ENCODE measurements at places on chromosomes 2 and 18.

DNA sequence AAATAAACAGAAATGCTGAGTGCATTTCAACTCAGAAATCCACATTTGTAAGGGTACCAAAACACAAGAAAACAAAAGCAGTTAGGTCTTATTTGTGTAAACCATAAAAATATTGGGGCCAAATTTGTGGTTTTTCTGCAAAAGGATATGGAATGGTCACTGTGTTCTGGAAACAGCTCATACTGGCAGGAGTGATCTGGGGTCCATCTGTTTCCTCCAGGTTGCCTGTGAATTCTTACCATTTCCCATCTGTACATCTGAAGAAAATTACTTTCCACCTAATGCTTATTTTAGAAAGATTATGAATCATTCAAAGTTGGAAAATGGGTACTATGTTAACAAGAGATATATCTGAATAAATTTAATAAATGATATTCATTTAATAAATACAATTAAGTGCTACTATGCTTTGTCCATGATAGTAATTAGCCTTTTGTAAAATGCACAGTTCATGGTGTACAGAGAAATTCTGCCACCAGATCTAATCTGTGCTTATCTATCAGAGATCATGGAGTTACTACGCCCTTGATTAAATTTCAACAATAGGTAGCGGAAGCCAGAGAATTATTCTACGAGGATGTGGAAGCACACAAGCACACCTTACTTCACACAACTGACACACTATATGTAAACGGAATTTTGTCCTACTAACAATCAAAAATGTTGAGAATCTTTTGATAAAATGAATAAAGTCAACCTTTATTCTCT lies 10.9 kb downstream of the ALS2 start:
- no peak for DNase-seq

DNA sequence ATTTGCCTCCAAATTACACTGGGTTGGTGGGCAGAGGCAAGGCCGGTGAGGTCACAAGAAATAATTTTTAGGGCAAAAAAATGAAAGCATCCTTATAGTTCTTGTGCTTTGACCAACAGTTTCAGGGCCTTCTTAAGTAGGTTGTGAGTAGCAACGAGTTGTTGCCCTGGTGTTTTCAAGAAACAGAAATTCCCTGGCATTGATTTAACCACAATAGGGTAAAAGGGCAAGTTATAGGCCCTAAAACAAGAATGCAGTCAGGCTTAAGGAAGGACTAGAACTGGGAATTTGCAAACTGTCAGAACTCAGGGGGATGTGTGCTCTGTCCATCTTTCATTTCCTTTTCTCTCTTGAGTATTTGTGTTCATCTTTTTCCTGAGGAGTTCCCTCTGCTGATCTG lies 46.1 kb upstream of the STPG4 start:
- no peak for DNase-seq

DNA sequence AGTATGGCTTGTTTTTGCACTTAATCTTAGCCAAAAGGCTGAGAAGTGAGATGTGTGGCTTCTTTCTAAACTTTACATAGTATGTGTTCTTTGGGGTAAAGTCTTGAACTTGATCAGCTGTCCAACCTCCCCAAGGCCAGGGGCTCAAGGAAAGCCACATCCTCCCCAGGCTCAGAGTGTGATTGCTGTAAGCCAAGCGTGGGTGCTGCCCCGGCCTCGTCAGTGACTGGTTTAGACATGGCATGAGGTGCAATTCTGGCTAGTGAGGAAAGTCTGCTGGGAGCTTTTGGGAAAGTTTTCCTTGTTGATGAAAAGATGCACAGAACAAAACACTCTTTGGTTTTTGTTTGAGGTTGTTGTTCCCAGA lies 40.2 kb downstream of the TMEM177 start:
- DNase-seq: no peak

GRCh38 chr18:2717407-2717806 lies 61.9 kb downstream of the SMCHD1 start:
- no peak for DNase-seq

- DNase-seq: no peak
These were observed 2036.5 kb upstream of the CELF4 start for GRCh38 chr18:39602131-39602530.

- DNase-seq: no peak
These were observed 17.7 kb downstream of the ROCK2 start for GRCh38 chr2:11326677-11327211.

GRCh38 chr18:77016936-77017335 lies 115.6 kb downstream of the MBP start:
- no peak for DNase-seq

DNA sequence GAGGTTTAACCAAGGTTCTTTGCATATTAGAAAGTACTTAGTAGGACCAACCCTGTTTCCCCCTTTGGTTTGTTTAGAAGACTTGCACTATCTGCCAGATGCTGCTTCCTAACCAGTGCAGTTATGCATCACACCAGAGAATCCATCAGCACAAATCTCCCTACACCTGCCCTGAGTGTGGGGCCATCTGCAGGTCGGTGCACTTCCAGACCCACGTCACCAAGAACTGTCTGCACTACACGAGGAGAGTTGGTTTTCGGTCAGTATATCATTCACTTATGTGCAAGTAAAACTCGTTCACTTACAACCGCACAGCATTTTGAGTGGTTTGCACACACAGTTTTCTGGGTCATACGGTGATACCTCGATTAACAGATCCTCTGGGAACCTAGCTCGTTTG lies 69.7 kb downstream of the ZNF532 start:
- DNase-seq: no peak

DNA sequence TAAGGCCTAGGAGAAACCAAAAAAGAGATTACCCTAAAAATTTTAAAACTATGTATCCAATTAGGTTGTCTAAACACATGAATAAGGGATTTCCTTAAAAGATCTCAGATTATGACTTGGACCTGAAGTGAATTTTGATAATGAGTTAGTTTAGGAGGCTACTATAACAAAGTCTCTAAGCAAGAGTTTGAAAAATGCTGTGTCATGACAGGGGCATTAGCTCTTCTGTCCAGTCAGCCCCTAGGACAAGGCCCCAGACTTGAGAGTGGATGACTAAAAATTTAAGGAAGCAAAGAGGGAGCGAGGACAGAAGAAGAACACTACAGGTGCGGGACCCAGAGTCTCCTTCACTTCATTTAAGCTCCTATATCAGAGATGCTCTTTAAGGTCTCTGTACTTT lies 135.9 kb downstream of the DTNB start:
- no peak for DNase-seq

DNA sequence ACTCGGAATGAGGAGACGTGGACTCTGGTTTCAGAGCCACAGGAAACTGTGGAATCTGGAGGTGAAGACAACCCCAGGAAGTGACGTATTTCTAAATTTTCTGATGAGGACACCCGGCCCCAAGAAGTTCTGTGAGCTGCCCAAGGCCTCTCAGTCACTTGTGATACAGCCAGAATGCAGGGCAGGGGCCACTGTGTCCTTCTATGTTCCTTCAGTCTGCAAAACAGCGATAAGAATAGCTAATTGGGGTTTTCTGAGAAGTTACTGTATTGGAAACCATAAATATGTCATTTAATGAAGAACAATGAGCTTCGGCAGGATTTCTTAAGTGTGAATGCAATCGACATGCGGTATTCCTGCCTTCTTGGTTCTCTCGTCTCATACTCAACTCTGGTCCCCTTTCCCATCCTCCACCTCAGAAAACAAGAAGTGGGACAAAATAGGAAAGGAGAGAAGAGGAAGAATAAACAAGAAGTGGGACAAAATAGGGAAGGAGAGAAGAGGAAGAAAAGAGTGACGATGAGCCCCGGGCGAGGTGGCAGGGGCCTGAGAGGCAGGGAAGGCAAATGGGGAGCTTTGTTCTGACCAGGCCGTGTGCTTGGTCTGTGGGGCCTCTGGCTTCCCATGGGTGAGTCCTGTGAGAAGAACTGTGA lies 282.0 kb upstream of the REV1 start:
- DNase-seq: no peak

- DNase-seq: no peak
These were observed 76.6 kb downstream of the TGOLN2 start for GRCh38 chr2:85251070-85251616.

GRCh38 chr2:42882756-42883155 lies 90.4 kb upstream of the HAAO start:
- no peak for DNase-seq

DNA sequence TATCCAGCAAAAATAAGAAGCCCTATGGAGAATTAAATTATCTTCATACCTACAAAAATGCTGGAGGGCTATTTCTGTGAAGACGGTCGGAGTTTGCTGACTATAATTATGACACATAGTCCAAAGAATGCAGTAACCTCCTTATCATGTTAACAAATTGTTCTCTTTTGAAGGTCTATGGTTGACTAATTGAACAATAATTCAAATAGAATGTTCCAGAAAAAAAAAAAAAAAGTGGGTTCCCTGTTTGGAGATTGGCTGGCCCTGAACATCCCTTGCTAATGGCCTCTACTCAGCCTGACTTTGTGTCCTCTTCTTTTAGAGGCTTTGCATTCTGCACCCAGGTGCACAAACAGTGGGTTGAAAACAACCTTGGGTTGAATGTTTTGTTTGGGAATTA lies 82.8 kb upstream of the CCBE1 start:
- no peak for DNase-seq

DNA sequence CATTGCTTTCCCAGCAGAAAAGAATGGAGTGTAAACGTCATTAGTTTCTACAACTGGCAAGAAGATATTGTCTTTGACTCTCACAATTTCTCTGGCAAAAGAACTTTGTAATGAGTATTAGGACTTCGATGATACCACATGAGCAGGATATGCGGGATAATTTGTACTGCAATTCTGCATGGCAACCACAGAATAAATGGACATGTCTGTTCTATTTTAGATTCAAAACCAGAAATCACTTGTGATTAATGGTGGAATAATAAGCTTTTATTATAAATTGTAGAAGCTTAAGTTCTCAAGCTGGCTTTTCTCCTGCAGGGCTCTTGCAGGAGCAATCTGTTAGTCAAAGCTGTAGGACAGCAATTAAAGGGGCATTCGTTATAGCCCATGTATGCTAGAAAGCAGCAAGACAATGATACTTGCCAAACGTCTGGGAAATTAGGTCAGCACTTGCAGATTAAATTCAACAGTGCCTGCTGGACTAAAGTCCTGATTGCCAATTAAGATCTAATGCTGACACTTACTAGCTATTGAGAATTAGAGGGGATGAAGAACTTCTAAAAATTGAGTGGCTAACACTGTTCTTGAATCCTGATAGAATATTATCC lies 177.9 kb downstream of the PTH2R start:
- no peak for DNase-seq

- no peak for DNase-seq
These were observed 43.0 kb upstream of the CAVIN2 start for GRCh38 chr2:191889931-191890330.

- DNase-seq: no peak
These were observed 38.6 kb upstream of the TTN start for GRCh38 chr2:178845566-178846457.

DNA sequence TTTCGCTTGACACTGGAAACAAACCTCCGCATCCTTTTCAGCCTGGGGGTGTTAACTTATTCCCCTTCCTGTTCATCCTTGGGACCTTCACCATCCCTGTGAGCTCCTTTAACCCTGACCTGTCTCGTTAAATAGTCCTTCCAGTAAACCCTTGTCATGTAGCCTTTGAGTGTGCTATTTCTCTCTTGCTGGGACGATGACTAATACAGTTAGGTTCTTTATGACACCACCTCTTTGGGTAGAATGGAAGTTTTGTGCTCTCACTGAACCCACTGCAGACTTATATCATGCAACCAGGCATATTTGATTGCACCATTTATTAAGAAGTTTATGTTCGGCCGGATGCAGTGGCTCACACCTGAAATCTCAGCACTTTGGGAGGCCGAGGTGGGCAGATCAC lies 40.5 kb upstream of the GAREM1 start:
- DNase-seq: no peak

DNA sequence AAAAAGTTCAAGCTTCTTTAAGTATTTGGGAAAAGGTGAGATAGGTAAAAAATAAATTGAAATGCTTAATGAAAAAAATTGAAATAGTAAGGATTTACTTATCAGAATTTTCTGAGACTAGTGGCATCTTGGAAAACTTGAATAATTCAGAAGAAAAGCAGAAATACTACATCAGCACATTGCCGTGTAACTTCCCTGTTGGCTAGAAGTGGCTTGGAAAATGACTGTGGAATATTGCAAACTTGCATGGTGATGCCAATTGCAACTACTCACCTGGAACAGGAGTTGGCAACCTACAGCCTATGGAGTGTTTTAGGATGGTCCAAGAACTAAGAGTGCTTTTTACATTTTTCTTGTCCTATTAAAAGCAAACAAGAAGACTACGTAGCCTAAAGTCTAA lies 603.5 kb upstream of the VRK2 start:
- no peak for DNase-seq

- DNase-seq: no peak
These were observed 104.4 kb upstream of the SALL3 start for GRCh38 chr18:78875016-78875777.

- no peak for DNase-seq
These were observed 150.0 kb downstream of the LPIN1 start for GRCh38 chr2:11896386-11896785.

DNA sequence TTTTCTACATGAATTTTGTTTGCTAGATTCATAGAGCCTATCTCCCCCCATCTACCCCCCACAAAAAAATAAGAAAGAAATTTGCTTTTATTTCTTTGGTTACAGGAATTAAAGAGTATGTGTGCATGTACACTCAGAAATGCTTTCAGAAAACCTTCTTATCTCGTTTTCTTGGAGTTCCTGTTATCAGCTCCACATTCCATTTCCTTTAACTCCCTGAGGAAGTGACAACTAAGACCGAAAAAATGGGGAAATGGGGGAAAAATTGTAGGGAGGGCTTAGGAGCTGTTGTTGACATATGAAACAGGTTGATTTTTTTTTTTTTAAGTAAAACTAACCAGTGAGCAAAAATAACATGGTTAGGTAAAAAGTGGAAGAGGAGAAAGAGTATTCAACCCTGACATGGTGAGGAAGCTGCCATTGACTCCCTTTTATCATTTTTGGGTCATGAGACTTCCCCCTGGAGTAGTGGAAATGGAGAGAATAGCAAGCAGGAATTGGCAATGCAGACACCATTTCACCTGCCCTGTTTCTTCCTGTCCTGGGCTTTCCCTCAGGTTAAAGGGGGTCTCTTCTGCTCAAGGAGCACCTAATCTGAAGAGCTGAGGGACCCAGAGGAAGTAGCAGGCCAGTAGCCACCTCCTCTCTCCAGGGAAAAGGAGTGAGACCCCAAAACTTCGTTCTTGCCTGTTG lies 93.5 kb downstream of the OSBPL6 start:
- no peak for DNase-seq

DNA sequence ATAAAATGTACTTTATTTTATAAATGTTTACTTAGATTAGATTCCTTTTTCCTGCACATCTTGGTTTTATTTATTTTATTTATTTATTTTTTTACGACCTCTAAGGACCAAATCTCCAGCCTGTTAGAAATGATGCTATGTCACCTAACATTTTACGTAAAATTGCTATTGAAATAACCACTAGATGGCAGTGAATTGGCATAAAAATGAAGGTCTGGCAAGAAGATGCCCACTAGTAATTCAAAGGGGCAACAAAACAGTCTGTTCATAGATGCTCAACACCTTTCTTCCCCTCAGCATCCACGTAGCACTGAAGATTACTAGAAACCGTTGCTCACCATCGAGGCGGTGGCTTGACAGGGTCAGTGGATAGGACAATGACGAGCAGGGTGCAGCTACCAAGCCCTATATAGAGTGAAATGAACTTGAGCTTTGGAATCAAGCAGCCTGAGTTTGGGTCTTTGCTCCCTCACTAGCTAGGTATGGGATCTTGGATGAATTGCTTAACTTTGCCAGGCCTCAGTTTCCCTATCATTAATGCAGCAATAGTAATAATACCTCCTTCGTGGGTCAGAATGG lies 128.7 kb upstream of the L3MBTL4 start:
- no peak for DNase-seq

- DNase-seq: no peak
These were observed 5.1 kb upstream of the PAX8 start for GRCh38 chr2:113283704-113284284.

GRCh38 chr18:4806331-4806730 lies 351.2 kb upstream of the DLGAP1 start:
- no peak for DNase-seq

Data from stimulated activated CD8-positive, alpha-beta memory T cell treated with anti-CD3 and anti-CD28 coated beads, Interleukin-7, amount 100 ng/mL, for 1 hour (primary cell).